Spinal cord (tissue), 10 donors: ENCODE measurements at places on chromosomes 1 and 21. TPM values are rescaled to one million over a fixed set of nuclear protein-coding genes. Genes with fewer than 3 reads are reported as not detected.

CYP2J2 gene
- total RNA-seq, result 8.6 TPM

F5 gene
- 8.4 TPM for total RNA-seq

C1orf116 gene
- 0.11 TPM for total RNA-seq

TBX19 gene
- total RNA-seq, result 1.3 TPM

GBP6 gene
- total RNA-seq, result 0.22 TPM

KIRREL1 gene
- 29.0 TPM for total RNA-seq

KLHDC8A gene
- 9.9 TPM for total RNA-seq

CELA2B gene
- not detected for total RNA-seq

LRRC47 gene
- total RNA-seq, result 35.5 TPM
